Stimulated activated CD4-positive, alpha-beta T cell treated with anti-CD3 and anti-CD28 coated beads, Interleukin-1b, Interleukin-23, amount 100 ng/mL, for 24 hours (primary cell): ENCODE measurements at places on chromosomes 2 and 18.

DNA sequence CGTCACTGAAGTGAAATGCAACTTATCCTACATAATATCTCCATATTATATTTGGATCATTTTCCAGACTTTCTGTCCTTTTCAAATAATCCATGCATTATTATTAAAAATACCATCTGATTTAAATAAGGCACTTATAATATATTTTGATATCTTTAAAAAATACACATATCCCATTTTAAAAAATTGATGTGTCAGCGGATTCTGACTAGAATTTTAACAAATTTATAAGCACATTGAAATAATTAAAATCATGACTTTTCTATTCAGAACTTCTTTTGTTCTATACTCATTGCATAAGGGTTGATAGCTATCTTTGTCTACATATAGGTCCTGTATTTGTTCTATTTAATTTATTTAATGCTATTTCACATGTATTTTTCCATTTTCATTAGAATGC lies 199.0 kb upstream of the DSEL start:
- DNase-seq, result no peak

GRCh38 chr2:45946023-45946422 lies 294.5 kb downstream of the PRKCE start:
- no peak for DNase-seq

DNA sequence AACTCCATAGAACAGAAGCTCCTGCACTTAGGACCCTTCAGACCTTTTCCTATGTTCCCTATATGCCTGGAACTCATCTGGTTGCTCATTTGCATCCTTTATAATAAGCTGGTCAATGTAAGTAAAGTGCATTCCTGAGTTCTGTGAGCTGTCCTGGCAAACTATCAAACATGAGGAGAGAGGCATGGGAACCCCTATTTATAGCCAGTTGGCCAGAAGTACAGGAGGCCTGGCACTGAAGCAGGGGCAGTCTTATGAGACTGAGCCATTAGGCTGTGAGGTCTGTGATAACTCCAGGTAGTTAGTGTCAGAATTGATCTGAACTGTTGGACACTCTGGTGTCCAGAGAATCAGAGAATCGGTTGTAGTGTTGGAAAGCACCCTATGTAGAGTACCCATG lies 88.4 kb downstream of the EHD3 start:
- no peak for DNase-seq

DNA sequence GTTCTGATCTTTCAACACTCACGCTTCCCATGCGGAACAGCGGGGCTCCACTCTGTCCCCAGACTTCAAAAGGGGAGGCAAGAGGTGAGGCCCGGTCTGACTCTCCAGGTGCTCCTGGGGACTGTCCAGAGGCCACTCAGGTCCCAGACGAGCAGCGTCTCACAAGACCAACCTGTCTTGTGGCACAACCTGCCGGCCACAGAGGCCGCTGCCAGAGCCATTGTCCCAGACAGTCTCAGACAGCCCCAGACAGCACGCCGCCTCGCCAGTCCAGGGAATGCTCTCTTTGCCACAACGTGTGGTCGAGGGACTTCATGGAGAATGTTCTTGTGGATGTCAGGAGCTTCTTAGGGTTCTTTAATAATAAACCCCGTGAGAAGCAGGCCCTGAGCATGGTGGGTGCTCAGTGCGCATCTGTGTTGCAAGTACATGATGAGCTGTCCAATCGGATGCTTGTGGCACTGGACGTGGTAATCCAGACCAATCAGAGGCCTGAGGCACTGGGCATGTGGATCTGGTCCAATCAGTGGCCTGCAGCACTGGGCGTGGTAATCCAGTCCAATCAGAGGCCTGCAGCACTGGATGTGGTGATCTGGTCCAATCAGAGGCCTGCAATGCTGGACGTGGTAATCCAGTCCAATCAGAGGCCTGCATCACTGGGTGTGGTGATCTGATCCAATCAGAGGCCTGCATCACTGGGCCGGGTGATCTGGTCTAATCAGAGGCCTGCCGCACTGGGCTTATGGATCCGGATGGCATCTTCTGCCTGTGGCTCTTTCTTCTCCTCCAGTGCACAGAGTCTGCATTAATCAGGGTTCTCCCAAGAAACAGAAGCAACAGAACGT lies 76.4 kb downstream of the TMEM18 start:
- DNase-seq, result no peak

DNA sequence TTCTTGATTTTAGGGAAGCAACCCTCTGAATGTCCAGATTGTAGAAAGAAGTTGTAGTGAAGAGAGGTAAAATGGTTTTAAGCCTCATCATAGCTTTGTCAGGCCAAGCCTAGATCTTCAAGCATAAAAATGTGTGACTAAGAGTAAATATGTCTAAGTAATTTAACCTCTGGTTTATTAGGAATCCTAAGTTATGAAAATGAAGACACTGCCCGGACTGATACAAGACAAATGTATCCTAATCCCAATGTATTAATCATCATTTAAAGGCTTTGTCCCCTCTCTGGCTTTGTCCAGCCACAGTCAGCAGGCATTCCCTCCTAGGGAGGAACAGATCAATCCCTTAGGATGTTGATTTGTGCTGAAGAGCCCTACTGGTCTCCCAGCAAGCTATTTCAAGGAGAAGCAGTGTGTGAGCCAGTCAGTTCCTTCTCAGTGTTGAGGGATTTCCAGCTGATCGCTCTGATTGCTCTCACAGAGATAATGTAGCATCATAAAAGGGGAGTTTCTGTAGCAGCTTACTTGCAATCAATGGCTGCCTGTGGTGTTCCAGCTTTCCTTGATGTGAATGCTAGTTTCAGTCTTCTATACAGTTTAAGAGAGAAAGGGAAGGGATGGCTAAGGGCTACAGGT lies 796.1 kb downstream of the EPHA4 start:
- DNase-seq, result no peak

- DNase-seq, result no peak
Observed at GRCh38 chr2:65465857-65466256, 33.5 kb upstream of the SPRED2 start.

DNA sequence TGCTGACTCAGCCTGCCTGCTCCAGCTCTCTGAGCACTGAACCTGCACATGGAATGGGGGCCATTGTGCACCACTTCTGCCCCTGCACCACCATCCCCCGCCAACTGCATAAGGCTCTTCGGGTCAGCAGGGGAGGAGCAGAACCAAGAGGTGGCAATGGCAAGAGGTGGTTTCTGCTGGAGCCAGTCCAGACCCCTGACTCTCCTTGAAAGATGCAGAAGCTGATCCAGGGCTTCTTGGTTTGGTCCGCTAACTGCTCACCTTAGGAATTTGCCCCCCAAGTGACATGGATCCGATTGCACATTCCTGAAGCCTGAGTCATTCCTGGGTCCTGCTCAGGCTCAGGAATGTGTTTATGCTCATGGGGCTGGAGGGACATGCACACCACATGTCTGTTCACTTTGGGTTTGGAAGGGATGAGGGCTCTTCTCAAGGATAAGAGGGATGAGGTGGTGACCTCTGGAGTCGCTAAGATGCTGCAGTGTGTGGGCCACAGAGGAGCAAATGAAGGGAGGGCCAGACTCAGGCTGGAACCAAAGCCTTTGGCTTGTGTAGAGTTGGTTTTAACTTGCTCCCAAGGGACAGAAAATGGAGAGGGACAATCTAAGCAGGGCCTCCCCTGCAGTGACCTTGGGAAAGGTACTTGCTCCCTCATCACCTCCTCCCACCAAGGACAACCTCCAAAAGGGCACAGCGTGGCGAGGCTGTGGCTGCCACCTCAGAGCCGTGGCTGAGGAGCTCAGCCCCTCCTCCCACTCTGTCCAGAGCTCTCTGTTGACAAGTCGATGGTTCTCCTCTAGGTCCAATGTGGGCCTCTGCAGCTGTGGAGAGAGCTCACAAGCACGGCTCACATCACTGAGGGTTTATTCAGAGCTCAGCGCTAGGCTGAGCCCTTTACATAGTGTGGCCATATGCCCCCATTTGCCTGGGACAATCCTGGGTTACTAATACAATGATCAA lies 66.2 kb downstream of the HS1BP3 start:
- no peak for DNase-seq

DNA sequence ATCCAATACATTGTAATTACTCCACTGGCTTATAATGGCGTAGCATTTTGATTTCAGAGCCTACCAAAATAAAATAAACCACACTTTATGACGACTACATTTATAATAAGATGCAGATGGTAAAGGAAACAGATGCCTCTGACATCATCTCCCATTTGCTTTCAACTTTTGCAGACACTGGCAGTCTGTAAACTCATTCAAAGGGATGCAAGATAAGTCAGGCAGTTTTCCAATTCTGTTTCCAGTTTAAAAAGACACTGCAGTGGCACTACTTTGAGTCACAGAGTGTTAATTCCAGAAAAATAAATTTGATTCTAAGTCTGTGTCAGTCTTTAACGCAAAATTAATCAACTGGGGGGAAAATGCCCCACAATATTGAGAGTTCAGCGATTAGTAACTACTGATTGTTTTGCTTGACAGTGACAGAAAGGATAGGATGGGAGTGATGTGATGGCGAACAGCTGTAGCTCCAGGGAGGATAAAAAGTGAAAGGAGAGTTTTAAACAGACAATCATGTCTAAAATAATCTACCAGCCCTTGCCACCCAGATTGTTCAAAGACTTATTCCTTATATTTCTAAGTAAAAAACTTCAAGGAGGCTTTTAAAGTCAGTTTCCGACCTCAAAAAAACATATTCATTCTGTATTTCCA lies 6.7 kb downstream of the DSEL start:
- no peak for DNase-seq

GRCh38 chr2:177000061-177000714 lies 212.4 kb upstream of the HNRNPA3 start:
- DNase-seq, result no peak

GRCh38 chr2:26479789-26480565 lies 2.1 kb upstream of the OTOF start:
- no peak for DNase-seq

DNA sequence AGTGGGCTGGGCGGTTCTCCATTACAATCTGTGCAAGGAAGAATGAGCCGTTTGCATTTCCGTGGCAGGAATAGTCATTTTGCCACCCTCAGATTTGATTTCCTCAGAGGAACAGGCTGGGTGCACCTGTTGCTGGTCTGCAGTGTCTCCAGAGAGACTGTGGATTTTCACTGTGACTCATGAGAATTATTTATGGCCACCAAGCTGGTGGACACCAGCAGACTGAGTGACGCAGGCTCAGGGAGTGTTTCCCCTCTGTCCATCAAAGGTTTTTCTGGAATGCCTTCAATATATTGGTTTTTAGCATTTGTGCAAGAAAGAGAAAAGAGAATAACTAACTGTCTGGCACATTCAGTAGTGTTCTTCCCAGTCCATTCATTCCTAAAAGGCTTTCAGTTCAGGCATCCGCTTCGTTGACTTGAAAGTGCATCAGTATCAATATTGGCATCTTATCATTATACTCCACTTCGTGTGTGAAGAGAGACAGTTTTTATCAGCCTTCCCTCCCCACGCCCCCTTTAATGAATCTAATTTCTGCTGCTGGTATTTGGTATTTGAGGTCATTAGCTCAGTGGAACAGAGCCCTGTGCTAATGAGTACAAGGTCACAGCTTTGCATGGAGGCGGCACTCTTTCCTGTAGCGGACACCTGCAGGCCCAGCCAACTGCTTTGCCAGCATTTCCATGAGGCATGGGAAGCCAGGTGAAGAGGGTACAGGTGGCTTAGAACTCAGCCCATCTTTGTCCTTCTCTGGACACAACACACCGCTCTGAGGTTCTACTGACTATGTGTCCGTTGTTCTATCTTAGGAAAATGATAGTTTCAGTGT lies 39.9 kb downstream of the PRKCE start:
- DNase-seq, result no peak

DNA sequence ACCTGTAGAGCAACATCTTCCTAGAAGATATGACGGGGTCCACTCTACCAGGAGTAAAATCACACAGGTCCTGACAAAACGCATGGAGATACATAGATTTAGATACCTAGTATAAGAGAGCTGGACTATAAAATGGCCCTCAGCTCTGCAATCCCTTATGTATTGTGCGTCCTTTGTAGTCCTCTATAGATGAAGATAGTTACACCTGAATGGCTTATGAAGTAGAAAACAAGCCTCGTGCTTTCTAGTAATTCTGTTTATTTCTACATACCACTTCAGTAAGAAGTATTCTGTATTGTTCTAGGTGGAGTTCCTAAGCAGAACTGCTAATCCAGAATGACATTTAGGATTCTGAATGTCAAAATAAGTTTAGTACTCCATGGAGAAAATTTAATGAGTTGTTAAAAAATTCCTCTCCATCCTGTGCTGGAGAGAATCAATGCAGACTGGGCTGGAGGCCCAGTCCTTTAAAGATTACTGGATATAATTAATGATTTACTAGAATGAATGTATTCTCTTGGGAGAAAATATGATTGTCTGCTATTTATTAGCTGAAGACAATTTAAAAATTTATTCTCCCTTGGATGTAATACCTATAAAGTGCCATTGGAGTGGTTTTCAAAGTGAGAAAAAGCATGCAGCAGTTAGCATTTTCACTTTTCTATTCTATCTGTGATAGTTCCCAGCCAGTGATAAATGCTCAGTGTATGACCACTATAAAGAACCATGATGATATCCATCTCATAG lies 147.3 kb upstream of the UNC80 start:
- DNase-seq, result no peak

DNA sequence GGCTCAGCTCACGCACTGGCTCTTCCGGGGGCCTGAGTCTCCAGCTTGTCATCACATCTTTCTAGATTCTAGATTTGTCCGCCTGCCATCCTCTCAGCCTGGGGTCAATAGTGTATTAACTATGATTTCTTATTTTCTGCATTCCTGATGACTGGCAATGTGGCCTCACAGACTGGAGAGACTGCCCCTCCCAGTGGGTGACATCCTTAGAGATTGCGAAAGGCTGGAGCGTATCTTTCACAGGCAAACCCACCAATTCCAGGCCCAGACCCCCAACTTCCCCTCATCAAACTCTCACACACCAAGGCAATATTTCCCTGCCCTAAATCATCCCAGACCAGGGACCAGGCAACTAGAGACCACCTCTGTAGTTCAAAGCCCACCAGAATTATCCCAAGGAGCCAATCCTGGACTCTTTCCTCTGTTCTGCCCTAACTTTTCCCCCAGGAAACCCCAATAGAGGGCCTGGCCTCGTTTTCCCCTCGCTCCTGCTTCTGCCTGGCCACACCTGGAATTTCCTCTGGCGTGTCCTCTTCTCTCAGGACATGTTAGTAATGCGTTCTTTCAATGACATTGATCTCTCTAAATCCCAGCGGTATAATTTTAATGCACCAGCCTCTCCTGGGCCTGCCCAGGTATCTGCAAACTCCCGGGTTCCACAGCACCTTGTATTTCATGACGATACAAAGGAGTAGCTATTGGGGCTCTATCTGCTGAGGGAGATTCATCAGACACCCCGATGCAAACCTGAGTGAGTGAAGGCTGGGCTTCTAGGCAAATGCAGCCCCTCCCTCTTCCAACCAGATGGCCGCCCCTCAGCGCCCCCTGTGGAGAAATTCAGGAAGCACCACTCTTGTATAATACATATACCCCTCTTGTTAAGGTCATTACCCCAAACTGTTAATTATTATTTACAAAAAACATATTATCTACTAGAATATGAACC lies 2.4 kb upstream of the KCNF1 start:
- DNase-seq, result no peak

- no peak for DNase-seq
Observed at GRCh38 chr18:59907172-59907571, 7.4 kb downstream of the PMAIP1 start.
